ENCODE measurements at places on chromosomes 2 and 18.

DNA sequence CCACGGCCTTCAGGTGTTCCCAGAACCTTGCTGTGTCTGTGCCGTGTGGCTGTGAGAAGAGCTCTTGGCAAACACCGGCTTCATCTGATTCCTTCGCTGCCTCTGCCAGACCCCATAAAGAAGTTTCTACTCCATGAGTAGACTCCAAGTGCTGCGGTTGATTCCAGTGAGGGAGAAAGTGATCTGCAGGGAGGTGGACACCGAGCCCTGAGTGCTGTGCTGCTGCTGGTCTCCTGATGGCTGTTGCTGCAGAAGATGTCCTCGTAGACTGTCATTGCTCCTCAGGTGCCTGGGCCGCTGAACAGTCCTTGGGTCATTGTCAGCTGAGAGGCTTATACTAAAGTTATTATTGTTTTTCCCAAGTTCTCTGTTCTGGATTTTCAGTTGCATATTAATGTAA is 19.6 kb downstream of the ASB1 start:
- DNase-seq = no peak

GRCh38 chr2:173830170-173830569 is 135.0 kb downstream of the SP3 start:
- DNase-seq = no peak

- no peak for DNase-seq
These were observed 81.1 kb upstream of the TAF1B start for GRCh38 chr2:9762164-9762563.

- DNase-seq = peak; percentile 67
These were observed 23.6 kb upstream of the RBM44 start for GRCh38 chr2:237774811-237775553.

GRCh38 chr2:77108915-77109314 is 413.3 kb downstream of the LRRTM4 start:
- DNase-seq = no peak

DNA sequence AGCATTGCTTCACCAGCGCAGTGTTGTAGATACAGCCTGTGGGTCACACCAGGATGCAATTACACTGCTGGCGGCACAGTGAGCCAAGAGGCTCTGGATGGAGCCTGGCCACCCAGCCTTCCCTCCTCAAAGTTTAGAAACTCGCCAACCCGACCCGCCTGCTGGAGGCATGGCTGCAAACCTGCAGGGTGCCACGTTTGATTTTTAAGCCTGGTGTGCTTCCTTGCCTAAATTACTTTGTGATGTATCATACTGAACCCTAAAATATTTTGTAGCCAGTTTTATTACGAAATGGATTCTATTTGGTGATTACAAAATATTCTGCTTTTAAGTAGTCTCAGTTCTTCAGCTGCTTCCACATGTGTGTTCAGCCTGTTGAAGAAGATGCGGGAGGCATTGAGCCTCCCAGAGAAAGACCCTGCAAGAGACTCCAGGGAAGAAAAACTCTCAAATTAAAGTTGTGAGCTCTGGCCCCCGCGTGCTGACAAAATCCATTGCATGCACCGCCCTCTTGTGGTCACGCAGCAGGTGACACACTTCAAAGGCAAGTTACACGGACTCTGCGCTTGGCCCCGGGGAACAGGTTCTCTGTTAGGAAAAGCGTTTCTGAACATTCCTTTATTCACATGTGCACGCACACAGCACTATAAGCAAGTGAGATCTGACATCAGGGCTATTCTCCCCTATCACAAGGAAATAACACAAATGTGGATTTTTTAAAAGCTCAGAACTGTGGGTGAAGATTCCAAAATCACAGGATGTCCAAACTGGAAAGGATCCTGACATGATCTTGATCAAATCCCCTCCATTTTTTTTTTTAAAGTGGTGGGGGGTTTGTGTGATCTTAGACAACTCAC is 63.0 kb upstream of the TWIST2 start:
- DNase-seq = peak; percentile 64

DNA sequence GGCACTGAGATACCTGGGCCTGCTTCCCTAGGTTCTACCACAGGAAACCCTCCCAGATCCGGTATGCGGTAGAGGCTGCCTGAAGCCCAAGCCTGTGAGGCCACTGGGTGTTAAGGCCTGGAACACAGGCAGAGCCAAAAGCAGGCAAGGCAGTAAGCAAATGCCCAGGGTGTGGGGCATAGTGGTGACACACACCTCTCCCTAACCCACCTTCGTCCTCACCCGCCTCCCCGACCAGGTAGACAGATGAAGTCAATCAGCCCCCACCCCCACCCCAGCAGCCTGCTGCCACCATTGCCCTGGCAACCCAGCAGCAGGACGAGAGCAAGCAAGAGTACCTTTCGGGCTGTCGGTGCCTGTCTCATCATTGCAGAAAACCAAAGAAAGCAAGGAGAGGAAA is 6.1 kb downstream of the DCTN1 start:
- DNase-seq = no peak

- DNase-seq = no peak
These were observed 393.9 kb upstream of the SLC14A2 start for GRCh38 chr18:45221363-45221762.

GRCh38 chr2:161039071-161039470 is 121.2 kb upstream of the TANK start:
- DNase-seq = no peak

DNA sequence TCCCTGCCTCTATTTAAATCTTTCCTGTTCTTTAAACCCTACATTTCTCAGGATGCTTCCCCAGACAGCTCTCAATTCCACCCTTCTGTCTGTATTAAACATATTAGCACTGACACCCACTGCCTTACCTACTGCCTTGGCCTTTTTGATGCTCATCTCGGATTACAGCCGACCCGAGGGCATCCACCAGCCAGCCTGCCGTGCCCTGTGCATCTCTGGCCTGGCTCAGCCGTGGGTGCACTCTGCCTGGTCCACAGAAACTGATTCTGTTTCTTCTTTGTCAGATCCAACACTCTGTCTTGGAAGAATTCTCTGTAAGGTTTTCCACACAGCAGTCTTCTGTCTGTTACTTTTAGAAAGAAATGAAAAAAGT is 27.2 kb downstream of the TANC1 start:
- DNase-seq = no peak
